HT-29 (cell line): ENCODE measurements at places on chromosomes 6 and 20. TPM values are rescaled to one million over a fixed set of nuclear protein-coding genes. Genes with fewer than 3 reads are reported as not detected.

Gene SPDEF
- total RNA-seq, result 55.1 and 59.6 TPM in 2 replicates

Gene TCP11
- not detected in 2 replicates for total RNA-seq

DNA sequence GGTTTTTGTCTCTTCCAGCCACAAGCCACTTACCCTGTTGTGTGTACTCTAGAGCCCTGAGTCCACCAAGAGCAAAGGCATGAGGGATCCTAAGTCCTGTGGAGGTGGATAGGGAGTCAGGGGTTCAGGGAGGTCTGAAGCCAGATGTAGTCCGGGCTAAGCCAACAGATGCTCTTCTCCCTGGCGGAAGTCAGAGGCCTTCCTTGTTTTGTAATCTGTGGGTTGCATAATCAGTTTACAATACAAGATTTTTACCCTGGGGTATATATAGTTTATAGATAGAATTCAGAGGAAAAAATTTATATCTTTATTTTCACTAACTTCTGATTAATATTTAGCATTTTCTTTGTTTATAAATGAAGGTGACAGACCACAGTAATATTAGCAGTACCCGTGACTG, 9.2 kb downstream of the LAMP5 start:
- DNase-seq, result no peak

DNA sequence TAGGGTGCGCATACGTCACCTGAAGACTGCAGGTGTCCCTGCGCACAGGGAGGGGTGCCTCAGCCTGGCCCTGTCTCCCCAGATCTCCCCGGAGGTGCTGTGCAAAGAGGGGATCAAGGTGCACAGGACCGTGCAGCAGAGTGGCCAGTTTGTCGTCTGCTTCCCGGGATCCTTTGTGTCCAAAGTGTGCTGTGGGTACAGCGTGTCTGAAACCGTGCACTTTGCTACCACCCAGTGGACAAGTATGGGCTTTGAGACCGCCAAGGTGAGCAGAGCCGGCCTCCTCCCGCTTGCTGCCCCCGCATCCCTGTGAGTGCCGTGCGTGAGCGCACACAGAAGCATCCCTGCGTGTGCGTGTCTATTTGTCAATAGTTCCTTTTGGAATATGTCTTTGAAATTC, 150.7 kb downstream of the DTNBP1 start:
- DNase-seq, result no peak

GRCh38 chr20:22579711-22580697, 4.4 kb downstream of the FOXA2 start:
- DNase-seq, result no peak

DNA sequence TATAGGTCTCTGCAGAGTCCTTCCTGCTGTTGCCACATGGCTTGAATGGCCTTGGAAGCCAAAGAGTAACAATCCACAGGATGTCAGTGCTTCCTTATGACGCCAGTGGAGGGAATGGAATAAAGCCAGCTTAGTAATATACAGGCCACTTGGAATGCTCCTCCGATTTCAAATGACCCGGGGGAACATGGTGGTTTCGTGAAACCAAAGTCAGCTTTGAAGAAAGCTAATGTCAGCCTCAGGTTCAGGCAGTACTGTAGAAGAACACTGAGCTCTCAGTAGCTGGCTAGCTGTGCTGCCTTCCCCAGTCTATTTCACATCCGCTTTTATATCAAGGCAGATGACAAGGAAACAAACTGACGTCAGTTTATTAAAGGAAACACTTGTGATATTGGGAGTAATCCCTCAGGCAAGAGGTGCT, 189.1 kb downstream of the DTNBP1 start:
- DNase-seq, result no peak

GRCh38 chr20:46040902-46041535, 12.0 kb downstream of the SLC12A5 start:
- DNase-seq, result peak; percentile 66

DNA sequence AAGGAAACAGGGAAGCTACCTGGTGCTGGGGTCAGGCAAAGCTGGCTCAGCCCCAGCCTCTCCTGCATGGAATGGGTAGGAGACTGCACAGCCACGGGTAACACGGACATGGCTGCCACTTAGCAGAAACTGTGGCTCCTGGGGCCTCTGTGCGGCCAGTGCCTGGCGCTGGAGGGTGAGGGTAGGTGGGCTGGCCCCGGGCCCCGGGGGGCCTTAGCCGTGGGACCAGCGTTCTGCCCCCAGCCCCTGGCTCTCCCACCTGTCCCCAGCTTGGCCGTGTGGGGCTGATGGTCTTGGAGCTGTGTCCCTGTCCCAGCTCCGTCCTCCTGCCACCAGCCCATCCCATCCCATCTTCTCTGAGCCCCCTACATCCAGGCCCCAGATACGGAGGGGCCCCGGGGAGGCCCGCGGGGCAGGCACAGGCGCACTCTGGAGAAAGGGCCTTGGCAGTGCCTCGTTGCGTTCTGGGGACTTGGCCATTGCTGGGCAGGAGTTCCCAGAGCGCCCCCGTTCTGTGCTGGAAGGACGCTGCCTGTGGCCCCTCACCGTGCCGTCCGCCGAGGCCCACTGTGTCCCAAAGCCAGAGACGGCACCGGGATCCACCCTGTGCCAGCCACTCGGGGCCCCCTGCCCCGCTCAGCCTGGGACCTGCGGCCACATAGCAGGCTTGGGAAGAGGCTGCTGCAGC, 12.2 kb downstream of the CHRNA4 start:
- no peak for DNase-seq
